ENCODE measurements at places on chromosomes 7 and 10.

DNA sequence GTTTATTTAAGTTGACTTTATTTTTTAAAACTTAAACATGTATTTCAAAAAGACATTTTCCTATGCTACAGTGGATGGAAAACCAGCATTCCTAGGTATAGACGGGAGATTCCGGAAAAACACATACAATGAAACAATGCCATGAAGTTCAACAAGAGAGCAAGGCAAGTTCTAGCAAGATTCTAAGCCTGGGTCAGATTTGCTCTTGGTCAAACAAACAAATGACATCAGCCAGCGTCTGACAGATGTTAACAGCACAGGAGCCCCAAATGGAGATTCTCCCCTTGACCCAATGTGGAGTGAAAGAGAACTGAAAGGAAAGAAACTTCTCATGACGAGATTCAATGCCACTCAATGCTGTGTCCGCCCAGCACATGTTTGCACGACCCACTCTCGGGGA lies 149.9 kb downstream of the NEURL1 start:
- no peak for DNase-seq

GRCh38 chr7:1512781-1513656 lies 8.8 kb upstream of the INTS1 start:
- peak; percentile 49 for DNase-seq

DNA sequence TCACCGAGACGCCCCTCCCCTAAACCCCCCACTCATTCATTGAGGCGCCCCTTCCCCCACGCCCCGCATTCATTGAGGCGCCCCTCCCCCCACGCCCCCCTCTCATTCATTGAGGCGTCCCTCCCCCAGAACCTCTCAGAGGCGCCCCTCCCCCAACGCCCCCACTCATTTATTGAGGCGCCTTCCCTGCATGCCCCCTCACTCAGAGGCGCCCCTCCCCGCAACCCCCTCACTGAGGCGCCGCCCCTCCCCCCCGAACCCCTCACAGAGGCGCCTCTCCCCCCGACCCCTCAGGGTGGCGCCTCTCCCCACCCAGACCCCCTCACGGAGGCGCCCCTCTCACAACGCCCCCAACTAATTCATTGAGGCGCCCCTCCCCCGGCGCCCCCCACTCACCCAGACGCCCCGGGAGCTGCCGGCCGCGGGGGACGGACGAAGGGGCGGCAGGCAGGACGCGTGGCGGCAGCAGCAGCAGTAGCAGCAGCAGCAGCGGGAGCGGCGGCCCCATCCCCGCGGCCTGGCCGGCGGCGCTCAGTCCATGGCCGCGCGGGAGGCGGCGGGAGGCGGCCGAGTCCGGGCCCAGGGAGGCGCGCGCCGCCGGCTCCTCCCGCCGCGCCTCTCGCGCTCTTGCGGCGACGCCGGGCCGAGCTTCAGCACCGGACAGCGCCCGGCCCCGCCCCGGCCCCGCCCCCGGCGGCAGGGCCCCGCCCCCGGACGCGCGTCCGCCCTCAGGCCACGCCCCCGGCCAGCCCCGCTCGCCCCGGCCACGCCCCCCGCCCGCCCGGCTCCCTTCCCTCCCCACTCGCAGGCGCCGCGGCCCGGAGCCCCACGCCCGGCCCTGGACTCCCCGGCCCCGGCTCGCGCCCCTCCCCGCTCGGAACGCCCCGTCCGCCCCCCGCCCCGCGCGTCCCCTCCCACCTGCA lies at the start of gene PTPRN2:
TSS of gene PTPRN2 (minus strand) at position 662 of the 923 bp plus-strand sequence.
- peak; percentile 52 for DNase-seq

GRCh38 chr10:61869774-61870525 lies 31.5 kb upstream of the ARID5B start:
- DNase-seq = no peak

DNA sequence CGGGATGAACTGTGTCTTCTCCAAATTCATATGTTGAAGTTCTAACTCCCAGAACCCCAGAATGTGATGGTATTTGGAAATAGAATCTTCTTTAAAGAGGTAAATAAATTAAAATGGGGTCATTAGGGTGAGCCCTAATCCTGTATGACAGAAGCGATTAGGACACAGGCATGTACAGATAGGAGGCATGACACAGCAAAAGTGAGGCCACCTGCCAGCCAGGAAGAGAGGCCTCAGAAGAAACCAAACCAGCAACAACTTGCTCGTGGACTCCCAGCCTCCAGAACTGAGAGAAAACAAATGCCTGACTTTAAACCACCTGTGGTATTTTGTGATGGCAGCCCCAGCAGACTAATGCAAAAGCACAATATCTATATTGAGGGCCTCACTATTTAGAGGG lies 214.3 kb downstream of the NEBL start:
- no peak for DNase-seq

- no peak for DNase-seq
These were observed 250.9 kb downstream of the SFMBT2 start for GRCh38 chr10:7159928-7160327.

DNA sequence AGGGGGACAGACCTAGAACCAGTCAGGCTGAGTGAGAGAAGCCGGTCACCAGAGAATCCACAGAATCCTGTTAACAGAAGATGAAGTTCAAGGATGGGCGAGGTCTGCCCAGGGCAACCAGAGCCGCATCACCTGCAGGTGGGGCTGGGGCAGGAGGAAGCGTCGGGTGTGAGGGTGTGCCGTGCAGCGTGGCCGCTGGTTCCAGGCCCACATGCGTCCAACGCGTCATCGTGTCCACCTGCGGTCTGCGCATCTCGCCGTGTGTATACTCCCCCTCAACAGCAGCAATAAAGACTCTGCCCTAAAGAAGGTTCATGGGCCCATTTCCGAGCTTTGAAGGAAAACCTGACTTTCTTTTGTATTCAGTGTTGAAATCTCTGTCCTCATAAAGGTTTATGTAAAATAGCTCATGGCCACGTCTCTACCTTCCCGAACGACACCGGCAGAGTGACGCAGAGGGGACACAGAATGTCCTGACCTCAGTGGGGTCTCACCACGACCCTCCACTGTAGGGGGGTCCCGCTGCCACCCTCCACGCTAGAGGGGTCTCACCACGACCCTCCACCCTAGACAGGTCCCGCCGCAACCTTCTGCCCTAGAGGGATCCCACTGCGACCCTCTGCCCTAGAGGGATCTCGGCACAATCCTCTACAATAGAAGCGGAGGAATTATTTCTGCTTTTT lies 446.9 kb downstream of the PTPRN2 start:
- DNase-seq = no peak

DNA sequence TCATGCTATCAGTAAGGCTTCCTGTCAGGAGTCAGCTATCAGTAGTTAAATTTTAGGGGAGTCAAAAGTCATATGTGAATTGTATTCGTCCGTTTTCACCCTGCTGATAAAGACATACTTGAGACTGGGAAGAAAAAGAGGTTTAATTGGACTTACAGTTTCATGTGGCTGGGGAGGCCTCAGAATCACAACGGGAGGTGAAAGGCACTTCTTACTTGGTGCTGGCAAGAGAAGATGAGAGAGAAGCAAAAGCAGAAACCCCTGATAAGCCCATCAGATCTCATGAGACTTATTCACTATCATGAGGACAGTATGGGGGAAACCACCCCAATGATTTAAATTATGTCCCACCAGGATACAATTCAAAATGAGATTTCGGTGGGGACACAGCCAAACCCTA lies 47.1 kb downstream of the KLF6 start:
- DNase-seq = no peak

GRCh38 chr10:48901319-48901718 lies 38.3 kb downstream of the LRRC18 start:
- DNase-seq = no peak

DNA sequence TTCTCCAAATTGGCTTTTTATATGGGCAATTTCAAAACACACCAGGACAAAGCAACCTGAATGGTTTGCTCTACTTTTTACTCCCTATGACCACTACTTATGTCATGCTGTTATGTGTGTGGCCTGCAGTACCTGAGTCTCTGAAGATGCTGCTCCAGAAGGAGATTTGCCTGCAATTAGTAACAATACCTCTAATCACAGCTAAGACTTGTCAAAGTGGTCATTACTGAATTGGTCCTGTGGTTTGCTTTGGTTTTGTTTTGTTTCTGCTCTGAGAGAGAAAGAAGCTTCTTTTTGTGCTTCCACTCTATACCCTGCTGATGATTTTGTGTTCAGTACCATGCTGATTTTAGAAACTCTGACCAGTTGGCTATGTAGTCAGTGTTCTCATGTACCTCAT lies 25.5 kb downstream of the HGF start:
- no peak for DNase-seq

- DNase-seq = no peak
These were observed 117.7 kb upstream of the LANCL2 start for GRCh38 chr7:55247428-55247827.

DNA sequence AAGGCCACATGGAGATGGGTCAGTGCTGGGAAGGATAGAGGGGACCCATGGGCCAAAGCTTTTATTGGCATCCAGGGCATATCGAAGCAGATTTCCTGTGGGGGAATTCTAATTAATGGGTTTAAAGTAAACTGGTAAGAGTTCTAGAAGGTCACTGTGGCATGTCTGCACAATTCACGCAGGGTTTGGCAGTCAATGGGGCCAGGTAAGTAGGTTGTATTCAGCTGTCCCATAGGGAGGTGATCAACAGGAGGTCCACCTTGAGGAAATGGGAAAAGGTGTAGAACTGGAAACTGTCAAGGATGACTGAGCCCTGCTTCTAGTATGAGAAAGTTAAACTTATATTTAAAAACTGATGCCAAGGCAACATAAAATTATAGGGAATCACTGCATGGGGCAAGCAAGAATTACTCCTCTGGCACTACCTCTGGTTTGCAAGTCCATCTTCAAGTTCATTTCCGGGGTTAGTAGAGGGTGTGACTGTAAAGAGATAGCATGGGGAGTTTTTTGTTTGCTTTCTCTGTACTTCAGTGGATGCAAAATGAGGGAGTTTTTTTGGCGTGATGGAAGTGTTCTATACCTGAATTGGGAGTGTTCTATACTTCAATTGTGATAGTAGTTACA lies 22.5 kb downstream of the TBC1D12 start:
- DNase-seq = no peak

DNA sequence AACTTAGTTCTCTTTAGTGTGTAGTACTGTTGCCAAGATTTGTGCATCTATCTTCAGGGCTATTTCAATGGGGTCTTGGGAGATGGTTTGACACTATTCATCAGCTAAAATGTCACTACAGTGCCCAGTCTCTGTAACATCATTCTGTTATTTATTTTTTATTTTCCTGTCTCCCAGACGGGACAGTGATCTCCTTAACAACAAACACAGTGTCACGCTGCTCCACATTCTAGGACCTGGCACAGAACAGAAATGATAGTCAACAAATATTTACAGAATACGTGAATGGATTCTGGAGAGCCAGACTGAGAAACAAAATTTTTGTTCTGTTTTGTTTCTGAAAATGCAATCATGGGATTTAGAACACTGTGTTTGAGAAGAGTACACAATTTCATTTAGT lies 937.7 kb upstream of the LRRN3 start:
- DNase-seq = no peak

DNA sequence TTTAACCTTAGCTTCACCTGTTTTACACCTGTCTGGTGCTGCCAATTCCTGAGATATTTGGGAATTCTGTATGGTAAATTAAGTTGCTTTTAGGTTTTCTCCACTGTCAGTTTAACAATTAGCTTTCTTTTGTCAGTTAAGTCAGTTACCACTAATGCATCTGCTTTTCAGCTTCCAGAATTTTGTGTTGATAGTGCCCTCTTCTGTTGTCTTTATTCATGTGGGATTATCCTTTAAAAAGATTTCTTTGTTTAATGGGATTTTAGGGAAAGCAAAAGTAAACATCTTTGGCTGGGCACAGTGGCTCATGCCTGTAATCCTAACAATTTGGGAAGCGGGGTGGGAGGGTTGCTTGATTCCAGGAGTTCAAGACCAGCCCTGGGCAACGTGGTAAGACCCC lies 8.1 kb downstream of the TFAM start:
- no peak for DNase-seq

- no peak for DNase-seq
These were observed 119.8 kb downstream of the OAT start for GRCh38 chr10:124298891-124299290.

DNA sequence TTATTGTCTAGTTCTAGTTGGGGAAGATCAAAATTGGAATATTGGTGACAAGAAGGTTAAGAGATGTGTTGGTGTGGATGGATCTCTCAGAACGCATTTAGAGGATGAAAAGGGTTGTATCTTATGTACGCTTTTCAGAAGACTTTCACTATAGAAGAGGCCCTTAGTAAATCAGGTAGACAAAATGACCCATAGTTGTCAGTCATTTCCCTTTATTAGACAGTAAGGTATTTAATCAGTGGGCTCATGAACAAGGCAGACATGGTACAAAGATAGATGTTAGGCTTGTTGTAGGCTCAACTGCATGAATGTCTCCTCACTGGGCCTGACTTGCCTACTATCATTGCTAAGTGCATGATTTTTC lies 359.2 kb downstream of the PHF14 start:
- DNase-seq = no peak

- DNase-seq = no peak
These were observed 17.7 kb upstream of the ZMIZ1 start for GRCh38 chr10:79050896-79051555.

DNA sequence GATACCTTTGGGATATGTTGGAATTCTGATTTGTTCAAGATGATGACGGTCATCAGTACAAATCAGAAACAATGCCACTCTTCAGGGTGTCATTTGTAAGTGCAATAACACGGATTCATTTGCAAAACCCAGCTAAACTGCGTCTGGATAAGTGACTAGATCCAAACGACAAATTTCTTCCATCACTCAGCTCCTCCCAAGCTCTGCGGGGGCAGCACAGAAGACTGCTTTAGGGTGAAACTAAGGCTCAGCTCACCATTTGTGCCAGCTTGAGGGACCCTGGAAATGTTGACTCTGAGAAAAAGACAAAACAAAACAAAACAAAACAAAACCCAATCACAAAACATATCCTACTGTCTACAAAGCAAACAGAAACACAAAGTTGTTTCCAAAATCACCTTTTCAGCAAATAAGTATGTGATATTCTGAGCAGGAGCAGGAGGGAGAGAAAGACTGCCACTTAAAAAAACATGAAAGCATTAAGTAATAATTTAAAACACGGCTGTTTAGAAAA lies 8.0 kb downstream of the EVX1 start:
- DNase-seq = no peak

DNA sequence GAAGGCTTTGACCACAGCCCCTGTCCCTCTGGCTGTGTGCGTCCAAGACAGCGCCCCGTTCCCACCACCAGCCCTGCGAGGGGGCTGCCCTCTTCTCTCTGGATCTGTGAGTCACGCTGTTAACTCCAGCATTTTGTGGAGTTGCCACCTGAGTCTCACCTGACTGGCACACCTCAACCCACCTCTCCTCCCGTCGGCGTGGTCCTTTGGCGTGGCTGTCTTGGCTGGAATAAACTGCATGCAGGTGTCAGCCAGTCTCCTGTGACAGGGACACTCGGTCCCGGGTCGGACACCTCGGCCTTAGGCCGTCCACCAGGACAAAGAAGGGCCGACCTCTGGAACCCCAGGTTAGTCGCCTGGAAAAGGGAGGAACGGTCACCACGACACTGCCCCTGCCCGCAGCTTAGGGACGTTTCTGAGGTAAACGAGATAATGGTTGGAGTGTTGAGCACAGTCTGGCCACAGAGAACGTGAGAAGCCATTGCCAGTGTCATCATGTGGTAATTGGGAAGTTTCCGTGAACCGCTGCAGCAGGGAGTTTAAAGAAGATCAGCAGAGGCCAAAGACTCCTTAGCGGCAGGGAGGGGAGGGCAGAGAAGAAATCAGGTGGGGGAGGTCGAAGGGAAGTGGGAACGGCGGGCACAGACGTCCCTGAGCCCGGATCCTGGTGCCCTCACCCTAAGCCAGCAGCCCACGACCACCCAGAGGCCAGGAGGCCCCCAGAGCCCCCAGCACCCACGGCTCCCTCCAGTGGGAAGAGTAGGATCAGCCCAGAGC lies 73.6 kb upstream of the FAM20C start:
- DNase-seq = no peak

- DNase-seq = no peak
These were observed 17.4 kb upstream of the SLF2 start for GRCh38 chr10:100895346-100895745.

GRCh38 chr7:158707610-158708009 lies 3.0 kb upstream of the NCAPG2 start:
- DNase-seq = no peak

All from activated gamma-delta T cell treated with Interleukin-2 at 50 U/mL for 16 hours (primary cell).